Hippocampal formation (tissue), 2 donors: ENCODE measurements at places on chromosomes 2 and 18.

DNA sequence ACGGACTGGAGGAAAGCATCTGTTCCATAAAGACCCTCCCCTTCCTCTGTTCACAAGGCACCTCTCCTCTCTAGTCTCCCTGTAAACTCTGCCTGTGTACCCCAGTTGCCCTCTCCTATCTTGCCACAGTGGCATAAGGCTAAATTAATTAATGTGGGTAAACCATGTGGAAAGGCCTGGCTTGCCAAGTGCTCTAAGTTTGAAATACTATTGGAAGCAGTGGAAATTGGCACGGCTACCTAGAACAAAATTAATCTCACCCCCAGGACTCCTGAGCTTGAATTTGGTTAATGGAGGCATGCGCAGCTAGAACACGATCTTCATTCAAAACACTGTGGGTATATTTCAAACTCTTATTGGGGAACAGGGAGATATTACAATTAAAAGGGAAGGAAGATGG lies 19.2 kb upstream of the SLC14A2 start:
- no peak for DNase-seq

DNA sequence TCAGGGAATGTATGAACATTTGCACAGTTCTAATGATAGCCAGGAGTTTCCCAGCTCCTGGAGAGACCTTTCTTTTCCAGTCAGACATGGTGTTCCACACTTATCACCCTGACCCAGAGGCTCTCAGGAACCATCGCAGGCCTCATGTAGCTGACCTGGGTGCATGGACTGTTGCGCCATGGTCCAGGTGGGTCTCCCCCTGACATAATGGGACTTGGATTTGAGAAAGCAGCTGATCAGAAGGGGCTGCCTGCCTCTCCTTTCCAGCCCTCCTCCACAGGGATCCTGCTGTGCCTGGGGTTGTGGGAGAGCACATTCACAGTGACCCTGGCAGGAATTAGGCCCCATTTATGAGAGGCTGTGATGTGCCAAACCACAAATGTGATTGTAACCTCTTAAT lies 133.4 kb upstream of the ALPP start:
- no peak for DNase-seq

DNA sequence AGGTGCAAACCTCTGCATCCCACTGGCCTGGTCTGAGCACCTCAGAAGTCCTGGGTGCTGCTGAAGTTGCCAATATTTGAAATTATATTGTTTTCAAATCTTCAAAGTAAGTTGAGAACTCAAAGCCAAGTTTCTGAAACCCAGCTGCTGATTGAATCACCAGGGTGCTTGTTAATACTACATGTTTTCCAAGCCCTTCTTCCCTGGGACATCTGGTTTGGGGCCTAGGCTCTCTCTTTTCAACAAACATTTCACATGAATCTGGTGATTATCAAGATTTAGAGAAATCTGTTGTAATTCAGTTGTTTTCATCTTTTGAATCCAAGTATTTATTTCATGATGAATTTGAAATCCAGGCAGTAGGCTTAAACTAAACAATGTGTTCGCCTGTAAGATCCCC lies 24.4 kb downstream of the MLPH start:
- DNase-seq = no peak

- DNase-seq = no peak
Measured at GRCh38 chr2:17981936-17982335, 103.5 kb downstream of the KCNS3 start.

- peak; percentile 57 for DNase-seq
Measured at GRCh38 chr2:8534729-8535468, 147.0 kb upstream of the ID2 start.

- no peak for DNase-seq
Measured at GRCh38 chr2:106565599-106565998, 78.4 kb downstream of the CD8B2 start.

DNA sequence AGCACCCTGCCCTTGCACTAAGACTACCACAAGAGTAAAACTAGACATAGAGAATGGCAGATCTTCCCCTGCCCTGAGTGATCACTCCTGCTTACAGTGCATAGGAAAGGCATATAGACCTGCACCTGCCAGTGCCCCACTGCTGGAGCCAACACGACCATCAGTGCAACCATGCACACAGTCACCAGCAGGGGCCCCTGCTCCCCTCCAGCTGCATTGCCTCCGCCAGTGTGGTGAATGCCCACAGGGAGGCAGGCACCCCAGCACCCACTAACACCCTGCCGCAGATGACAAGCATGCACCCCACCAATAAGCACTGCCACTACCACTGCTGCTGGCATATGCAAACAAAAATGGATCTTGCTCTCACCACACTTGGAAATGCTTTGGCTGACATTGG lies 478.8 kb downstream of the ADCYAP1 start:
- DNase-seq = no peak

- no peak for DNase-seq
Measured at GRCh38 chr2:141899740-141900139, 231.1 kb downstream of the LRP1B start.

- DNase-seq = no peak
Measured at GRCh38 chr18:9549405-9549804, 65.0 kb downstream of the PPP4R1 start.

- no peak for DNase-seq
Measured at GRCh38 chr2:186440506-186440905, 45.6 kb upstream of the ZC3H15 start.

DNA sequence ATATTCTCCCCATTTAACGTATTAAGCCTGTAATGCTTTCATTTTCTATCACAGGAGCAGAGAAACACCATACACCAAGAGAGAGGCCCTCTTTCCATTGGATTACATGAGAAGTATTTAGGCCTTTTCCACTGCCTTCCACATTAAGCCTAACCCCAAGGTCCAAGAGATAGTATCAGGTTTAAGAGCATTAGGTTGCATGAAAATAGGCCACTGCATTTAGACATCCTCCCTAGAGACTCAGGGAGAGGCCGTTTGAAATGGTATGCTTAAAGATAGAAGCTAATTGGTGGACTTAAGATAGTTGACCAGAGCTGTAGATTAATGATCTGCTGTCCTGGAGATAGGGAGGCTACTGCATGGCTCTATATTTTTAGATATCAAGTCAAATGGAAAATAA lies 128.5 kb upstream of the PTPRM start:
- no peak for DNase-seq

- DNase-seq = no peak
Measured at GRCh38 chr2:230578106-230578505, 134.5 kb upstream of the CAB39 start.

DNA sequence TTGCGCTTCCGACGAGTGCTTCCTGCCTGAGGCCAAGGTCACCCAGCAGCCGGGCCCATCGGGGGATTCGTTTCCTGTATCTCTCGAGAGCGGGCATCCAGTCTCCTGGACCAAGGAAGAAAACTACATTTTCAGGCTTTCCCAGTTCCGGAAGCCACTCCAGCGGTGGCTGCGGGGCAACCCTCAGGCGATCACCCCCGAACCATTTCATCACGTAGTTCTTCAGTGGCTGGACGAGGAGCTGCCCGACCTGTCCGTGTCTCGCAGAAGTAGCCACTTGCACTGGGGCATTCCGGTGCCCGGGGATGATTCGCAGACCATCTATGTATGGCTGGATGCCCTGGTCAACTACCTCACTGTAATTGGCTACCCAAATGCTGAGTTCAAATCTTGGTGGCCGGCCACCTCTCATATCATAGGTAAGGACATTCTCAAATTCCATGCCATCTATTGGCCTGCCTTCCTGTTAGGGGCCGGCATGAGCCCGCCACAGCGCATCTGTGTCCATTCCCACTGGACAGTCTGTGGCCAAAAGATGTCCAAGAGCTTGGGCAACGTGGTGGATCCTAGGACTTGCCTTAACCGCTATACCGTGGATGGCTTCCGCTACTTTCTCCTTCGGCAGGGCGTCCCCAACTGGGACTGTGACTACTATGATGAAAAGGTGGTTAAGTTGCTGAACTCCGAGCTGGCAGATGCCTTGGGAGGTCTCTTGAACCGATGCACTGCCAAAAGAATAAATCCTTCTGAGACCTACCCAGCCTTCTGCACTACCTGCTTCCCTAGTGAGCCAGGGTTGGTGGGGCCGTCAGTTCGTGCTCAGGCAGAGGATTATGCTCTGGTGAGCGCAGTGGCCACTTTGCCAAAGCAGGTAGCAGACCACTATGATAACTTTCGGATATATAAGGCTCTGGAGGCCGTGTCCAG lies 1.0 kb downstream of the MARS2 start:
- no peak for DNase-seq

DNA sequence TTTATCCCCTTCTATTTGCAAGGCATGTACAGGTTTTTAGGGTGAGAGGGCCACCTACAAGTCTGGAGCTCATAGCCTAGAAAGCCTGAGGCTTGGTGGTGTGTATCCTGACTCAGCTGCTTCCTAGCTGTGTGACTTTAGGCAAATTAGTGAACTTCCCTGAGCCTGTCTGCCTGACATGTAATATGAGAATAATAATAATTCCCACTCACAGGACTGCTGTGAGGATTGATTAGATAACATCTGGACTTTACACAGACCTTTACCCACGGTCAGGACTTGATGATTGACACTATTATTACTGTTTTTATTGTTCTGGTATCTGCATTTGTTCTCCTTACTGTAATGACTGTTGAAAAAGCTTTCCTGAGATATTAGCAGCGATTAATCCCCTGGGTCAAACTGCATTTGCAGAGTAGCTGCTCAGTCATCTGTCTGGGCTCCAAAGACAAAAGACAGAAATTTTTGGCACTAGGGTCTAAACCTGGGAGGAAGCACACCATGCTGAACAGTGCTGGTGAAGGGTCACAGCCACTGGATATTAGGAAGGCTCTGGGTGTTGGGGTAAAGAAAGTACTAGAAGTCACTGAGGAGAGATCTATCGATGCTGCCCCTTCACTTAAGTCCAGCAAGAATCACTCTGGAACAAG lies 276.5 kb upstream of the FN1 start:
- no peak for DNase-seq

DNA sequence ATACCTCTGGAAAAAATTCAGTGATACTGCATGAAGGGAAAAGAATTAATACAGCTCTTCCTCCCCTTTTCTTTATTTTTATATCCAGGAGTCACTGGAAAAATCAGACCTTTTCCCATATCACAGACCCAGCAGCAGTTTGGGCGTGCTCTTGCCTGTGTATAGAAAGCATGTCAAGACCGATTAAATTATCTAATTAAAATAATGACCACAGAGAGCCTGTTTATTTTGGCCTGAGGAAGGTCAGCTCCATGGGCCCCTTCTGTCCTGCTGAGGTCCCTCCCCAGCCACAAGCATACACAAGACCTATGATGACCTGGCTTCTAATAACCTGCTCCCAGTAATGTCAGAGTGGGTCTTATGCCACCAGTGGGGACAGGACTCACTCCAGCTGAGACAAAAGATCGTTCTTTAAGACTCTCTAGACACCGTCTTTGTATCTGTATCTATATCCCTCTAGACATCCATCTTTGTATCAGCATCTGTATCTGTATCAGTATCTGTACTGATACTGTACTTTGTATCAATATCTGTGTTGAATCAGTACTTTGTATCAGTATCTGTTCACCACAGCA lies 147.8 kb downstream of the VAPA start:
- no peak for DNase-seq

- DNase-seq = no peak
Measured at GRCh38 chr2:123207245-123207644, 817.8 kb upstream of the CNTNAP5 start.

GRCh38 chr2:225415792-225416191 lies 16.3 kb downstream of the NYAP2 start:
- DNase-seq = no peak

GRCh38 chr2:62178741-62179271 lies 17.1 kb upstream of the B3GNT2 start:
- no peak for DNase-seq

GRCh38 chr18:23501626-23502025 lies 1.7 kb upstream of the RMC1 start:
- no peak for DNase-seq
